Daoy (cell line): ENCODE measurements at places on chromosomes 2 and 18. TPM values are rescaled to one million over a fixed set of nuclear protein-coding genes. Genes with fewer than 3 reads are reported as not detected.

DNA sequence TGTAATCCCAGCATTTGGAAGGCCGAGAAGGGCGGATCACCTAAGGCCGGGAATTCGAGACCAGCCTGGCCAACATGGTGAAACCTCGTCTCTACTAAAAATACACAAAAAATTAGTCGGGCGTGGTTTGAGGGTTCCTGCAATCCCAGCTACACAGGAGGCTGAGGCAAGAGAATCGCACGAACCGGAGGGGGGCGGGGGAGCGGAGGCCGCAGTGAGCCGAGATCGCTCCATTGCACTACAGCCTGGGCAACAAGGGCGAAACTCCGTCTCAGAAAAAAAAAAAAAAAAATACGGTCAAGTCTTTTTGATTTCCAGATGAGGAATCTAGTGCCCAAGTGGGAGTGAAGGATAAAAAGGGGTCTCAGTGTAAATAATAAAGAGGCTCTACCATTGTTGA lies 16.5 kb upstream of the MEIS1 start:
- no peak for DNase-seq

- peak; percentile 30 for DNase-seq
These were observed 9.6 kb downstream of the TRPM8 start for GRCh38 chr2:233926806-233927205.

DNA sequence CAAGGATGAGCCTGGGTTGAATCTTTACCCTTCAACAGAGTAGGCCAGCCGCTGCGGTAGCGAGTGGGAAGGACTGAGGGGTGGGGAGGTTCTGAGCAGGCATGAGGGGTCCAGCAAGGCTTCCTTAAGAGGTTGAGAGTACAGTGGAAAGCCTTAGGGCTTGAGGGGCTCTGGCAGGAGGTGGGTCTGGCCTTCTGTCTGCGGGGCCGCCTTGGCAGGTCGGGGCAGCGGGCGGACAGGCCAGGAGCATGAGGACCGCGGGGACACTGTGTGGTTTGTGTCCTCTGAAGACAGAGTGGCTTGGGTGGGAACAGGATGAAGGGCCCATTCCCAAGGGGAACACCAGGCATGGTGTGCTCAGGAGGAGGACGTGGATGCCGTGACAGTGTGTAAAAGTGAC lies 250.3 kb downstream of the AGAP1 start:
- no peak for DNase-seq

GRCh38 chr2:232981356-232981755 lies 31.7 kb downstream of the NGEF start:
- DNase-seq, result no peak

- DNase-seq, result peak; percentile 18
These were observed 118.7 kb downstream of the EPB41L3 start for GRCh38 chr18:5424903-5425664.

- DNase-seq, result no peak
These were observed 188.4 kb upstream of the GYPC start for GRCh38 chr2:126467367-126468054.

GRCh38 chr2:67548317-67549201 lies 151.4 kb downstream of the ETAA1 start:
- DNase-seq, result no peak

DNA sequence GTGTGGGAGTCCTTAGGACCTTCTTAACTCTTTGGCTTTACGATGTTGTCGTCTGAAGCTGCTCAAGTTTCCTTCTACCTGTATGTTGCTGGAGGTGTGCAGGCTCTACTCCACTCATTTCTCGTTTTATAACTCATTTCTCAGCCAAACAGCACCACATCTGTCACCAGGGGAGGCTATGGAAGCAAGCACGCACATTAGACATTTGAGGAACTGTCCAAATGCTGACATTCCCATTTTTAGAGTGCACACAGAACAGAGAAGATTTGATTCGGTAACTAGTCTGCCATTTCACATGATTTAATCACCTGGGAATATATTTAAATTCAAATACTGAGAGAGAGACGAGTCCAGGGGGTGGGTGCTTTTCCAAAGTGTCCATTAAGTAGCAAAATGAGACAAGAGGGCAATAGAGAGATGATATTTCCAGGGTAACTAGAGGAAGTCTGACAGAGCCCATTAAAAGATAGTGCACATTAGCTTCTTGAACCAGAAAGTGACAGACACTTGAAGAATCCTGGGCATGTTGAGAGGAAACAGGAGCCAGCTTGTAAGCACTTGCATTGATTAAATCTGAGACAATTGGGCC lies 793.3 kb downstream of the TDRD15 start:
- DNase-seq, result no peak

DNA sequence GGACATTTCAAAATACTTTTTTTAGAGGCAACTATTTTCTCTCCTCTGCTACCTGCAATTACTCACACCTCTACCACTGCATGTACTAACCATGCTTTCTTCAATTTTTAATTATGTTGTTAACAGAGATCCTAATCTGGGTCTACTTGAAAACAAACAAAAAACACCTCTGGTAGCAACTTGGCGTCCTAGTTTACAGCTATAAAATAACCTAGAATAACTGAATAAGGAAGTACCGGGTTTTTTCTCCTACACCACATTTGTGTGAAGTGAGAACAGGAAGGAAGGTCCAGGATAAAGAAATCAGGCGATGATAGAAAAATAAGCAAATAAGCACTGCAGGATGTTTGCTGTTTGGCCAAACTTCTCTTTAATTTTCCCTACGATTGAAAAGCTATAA lies 633.5 kb downstream of the LRP1B start:
- DNase-seq, result no peak

GRCh38 chr18:67354091-67354490 lies 162.4 kb downstream of the DSEL start:
- DNase-seq, result no peak

DNA sequence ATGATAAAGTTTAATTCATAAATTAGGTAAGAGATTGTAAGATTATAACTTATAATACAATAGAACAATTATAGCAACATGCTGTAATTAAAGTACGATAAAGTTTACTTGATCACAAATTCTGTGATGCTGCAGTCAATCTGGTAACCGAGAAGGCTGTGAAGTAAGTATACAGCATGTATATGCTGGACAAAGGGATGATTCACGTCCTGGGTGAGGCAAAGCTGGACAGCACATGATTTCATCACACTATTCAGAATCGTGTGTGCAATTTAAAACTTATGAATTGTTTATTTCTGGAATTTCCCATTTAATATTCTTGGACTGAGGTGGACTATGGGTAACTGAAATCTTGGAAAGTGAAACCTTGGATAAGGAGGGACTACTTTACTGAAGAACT lies 522.2 kb upstream of the CNTNAP5 start:
- no peak for DNase-seq

DNA sequence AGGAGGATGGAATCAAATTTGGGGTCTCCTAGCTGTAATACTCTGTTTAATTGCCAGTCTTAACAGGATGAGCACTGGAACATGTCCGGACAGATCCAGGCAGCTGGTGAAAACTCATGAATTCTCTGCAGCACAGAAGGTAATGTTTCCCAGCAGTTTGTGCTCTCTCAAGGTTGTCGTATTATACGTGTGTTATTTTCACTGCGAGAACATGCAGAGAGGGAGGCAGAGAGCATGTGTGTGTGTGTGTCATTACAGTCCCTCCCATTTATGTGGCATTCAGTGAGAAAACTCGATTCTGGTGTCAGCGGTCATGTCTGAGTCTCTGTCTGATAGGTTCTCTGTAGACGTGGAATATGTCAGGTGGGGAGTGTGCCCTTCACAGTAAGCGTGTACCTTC lies 150.2 kb upstream of the POU3F3 start:
- no peak for DNase-seq

GRCh38 chr2:186771850-186772463 lies 77.0 kb downstream of the ZSWIM2 start:
- peak; percentile 7 for DNase-seq

DNA sequence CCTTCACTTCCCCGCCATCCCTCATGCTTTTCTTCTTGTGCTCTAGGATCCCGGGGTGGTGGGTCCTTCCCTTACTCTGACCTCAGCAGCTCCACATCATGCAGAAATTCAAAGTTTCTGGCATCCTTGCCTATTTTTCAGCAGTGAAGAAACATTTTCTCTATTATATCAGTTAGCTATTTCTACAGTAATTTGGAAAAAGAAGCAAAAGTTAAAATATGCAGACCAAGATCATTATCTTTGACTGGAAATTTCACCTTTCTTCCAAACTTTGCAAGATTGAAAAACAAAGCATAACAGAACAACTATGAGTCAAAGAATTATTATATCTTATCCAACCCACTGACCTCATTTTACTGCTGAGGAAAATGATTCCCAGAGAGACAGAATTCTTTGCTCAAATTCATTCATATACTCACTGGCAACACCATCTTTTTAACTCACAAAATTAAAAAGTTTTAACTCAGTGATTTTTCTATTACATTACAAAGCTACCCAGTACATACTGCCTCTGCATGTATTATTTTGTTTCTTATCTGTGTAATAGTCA lies 40.5 kb downstream of the ANTXR1 start:
- DNase-seq, result no peak

IMPACT gene
- total RNA-seq, result 22.6 and 38.3 TPM in 2 replicates

AMER3 gene
- total RNA-seq, result not detected in 2 replicates

UGT1A4 gene
- total RNA-seq, result 0.63 TPM in 1 of 2 replicates, not detected in the other

FSHR gene
- total RNA-seq, result not detected in 2 replicates

CYTIP gene
- 3.1 and 5.9 TPM in 2 replicates for total RNA-seq

SRBD1 gene
- 28.3 and 41.3 TPM in 2 replicates for total RNA-seq

TLX2 gene
- total RNA-seq, result 0.77 TPM in 1 of 2 replicates, not detected in the other
